ENCODE measurements at places on chromosomes 7 and 10. TPM values are rescaled to one million over a fixed set of nuclear protein-coding genes. Genes with fewer than 3 reads are reported as not detected.

DNA sequence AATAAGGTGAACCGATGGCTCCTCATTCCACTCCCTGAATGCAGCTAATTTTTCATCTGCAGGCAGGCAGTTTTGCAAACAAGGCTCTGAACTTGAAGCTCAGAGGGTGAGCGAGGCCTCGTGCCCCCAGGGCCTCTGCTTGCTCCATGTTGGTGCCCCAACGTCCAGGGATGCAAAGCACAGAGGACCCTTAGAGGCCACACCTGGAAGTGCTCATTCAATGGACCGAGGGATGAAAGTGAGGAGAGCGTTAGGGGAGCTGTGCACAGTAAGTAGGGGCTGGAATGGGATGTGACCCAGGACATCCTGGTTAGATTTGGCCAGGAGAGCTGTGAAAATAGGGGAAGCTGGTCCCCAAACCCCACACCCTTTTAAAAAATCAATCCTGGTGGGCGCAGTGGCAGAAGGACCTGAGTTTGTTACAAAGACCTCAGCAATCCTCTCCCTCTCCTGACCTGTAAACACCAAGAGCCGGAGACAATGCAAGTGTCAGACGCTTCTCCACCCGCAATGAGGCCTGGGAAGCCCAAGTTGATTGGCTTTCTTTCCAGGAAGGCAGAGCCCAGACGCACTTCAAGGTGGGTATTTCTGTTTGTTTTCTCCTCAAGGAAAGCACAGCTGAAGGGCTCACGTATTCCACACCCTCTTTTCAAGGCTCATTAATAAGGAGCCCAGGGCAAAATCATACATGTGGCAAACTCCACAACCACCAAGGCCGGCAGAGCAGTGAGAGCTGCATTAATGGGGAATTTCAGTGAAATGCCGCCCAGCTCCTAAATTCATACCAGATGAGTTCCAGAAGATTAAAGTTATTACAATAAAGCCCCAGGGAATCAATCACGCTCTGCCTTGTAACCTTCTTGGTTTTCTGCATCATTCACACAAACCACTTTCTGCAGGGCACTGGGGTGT, 14.1 kb upstream of the CXCL12 start:
- DNase-seq: no peak
- no peaks in the 10 kb centered on the region for H3K4me1 ChIP-seq
- H3K4me3 ChIP-seq: no peak overlapping the region
- H3K36me3 ChIP-seq: no peaks in the 10 kb centered on the region

GRCh38 chr10:15121707-15122106, 24.6 kb downstream of the RPP38 start:
- peaks cover 28% of the 10 kb centered on the region for H3K4me1 ChIP-seq
- no peak for DNase-seq
- peaks cover 94% of the 10 kb centered on the region for H3K36me3 ChIP-seq
- no peak overlapping the region for H3K27ac ChIP-seq
- H3K27me3 ChIP-seq: no peaks in the 10 kb centered on the region

The LDB3 gene
- total RNA-seq: 1.1 TPM

DNA sequence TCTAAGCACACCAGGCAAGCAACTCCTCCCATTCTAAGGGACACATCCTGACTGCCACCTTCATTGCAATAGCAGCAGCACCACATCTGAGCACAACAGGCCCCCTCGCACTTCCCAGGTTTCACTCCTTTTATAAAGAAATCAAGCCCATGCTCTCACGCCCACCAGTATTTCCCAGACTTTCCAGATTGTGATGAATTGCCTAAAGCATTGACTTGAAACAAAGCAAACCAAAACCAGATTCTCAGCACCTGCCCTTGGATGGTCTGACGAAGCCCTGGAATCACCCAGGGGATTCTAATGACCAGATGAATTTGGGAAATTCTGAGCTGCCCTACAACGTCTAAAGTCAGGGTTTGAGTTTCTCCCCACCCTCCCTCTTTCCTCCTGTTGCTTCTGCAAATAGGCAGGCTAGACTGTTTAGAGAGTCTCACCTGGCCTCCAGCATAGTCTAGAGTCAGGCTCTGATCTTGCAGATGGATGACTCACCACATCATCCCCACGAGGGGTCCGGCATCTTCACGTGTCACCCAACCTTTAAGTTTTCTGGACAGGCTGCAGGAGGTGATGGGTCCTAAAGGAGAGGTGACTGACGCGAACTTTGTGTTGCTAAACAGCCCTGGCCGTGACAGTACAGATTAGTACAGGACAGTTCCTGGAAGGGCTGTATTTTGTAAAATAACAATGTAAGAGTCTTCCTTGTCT, 198.0 kb downstream of the SKIDA1 start:
- no peak overlapping the region for H3K4me3 ChIP-seq
- no peaks in the 10 kb centered on the region for H3K27me3 ChIP-seq
- H3K27ac ChIP-seq: no peak overlapping the region
- DNase-seq: no peak
- H3K36me3 ChIP-seq: no peaks in the 10 kb centered on the region

The NRAP gene
- total RNA-seq: not detected

The PALD1 gene
- total RNA-seq: not detected

The CADPS2 gene
- 16.1 TPM for total RNA-seq

DNA sequence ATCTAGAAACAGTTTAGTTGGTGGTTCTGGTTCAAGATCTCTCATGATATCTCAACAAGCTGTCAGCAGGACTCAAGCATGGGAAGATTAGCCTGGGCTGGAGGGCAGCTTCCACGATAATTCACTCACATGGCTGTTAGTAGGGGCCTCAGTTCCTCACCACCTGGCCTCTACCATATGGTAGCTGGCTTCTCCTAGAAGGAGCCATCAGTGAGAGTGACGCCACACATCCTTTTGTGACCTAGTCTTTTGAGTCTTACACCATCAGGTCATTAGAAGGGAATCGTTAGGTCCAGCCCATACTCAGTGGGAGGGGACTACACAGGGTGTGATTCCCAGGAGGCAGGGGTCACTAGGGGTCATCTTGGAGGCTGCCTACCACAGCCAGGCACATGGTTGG, 239.3 kb upstream of the PLPP4 start:
- H3K4me1 ChIP-seq: no peaks in the 10 kb centered on the region
- no peak for DNase-seq
- no peaks in the 10 kb centered on the region for H3K27me3 ChIP-seq

DNA sequence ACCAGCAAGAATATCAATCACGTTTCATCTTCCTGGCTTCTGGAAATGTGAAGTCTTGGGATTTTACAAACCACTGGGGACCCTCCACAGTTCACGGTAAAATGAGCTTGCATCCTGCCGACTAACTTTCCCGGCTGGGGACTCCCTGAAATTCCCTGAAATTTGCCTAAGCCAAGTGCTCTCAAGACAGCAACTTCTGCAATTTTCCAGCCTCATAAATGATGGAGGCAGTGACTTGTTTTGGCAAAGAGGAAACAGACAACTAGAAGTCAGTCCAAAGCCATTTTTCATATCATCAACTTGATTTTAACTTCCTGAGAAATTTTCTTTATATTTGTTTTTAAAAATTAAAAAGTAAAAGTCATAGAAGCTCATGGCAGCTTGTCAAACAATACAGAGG, 212.3 kb downstream of the FANK1 start:
- H3K4me1 ChIP-seq: peaks cover 22% of the 10 kb centered on the region
- no peak overlapping the region for H3K4me3 ChIP-seq
- DNase-seq: no peak
- H3K36me3 ChIP-seq: no peaks in the 10 kb centered on the region

GRCh38 chr7:112136271-112137008, 69.8 kb downstream of the DOCK4 start:
- H3K27me3 ChIP-seq: no peaks in the 10 kb centered on the region
- no peak overlapping the region for H3K27ac ChIP-seq
- H3K4me1 ChIP-seq: no peaks in the 10 kb centered on the region
- DNase-seq: no peak
- no peaks in the 10 kb centered on the region for H3K36me3 ChIP-seq

- H3K27me3 ChIP-seq: peaks cover 3% of the 10 kb centered on the region
- DNase-seq: no peak
These were observed 2.9 kb downstream of the GLCCI1 start for GRCh38 chr7:7971308-7972040.

- H3K4me3 ChIP-seq: peak overlapping the region; percentile 25
- H3K4me1 ChIP-seq: peaks cover 22% of the 10 kb centered on the region
- no peaks in the 10 kb centered on the region for H3K27me3 ChIP-seq
- peak; percentile 37 for DNase-seq
- no peaks in the 10 kb centered on the region for H3K36me3 ChIP-seq
- no peak overlapping the region for H3K27ac ChIP-seq
These were observed 6.0 kb downstream of the PARD3 start for GRCh38 chr10:34808801-34809745.

The CREB5 gene
- total RNA-seq: 1.00 TPM

DNA sequence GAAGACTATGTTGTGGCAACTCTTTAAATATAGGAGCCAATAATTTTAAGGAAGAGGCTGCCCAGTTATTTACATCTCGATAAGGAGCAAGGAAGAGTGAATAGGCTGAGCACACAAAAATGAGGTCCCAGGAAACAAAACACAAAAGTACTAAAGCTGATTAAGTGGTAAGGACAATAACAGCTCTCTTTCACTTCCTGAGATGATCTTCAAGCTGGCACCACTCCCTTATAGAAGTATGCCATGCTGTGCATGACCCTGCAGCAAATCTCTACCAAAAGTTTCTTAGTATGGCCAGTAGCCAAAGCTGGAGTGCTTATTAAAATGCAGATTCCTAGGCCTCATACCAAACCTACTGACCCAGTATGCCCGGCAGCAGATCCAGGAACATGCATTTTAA, 39.7 kb downstream of the CADPS2 start:
- H3K4me1 ChIP-seq: no peaks in the 10 kb centered on the region
- no peak overlapping the region for H3K4me3 ChIP-seq
- no peak for DNase-seq
- no peaks in the 10 kb centered on the region for H3K36me3 ChIP-seq

- 0 out of 2 replicates have a peak, but pooled peaks cover 4% of the 10 kb centered on the region for H3K4me1 ChIP-seq
- no peak overlapping the region for H3K4me3 ChIP-seq
- no peak overlapping the region for H3K27ac ChIP-seq
- H3K36me3 ChIP-seq: no peaks in the 10 kb centered on the region
- no peak for DNase-seq
These were observed 121.0 kb upstream of the LANCL2 start for GRCh38 chr7:55244006-55244745.

DNA sequence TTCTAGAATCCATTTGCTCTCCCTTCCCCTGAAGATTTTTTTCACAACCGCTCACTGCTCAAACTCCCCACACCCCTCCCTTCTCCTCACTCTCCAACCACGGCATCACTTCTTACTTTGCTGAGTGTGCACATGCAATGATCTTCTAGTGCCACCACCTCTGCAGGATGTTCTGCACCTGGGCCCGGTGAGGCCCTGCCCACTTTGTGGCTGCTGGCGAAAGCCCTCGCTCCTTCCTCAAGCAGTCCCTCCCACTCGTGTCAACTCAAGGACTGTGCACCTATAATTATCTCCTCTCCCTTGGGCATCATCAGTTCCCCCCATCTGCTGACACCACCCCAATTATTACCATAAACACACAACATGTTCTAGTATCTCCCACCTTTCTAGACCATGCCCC, 91.0 kb upstream of the LANCL2 start:
- H3K36me3 ChIP-seq: no peaks in the 10 kb centered on the region
- no peak overlapping the region for H3K27ac ChIP-seq
- H3K4me1 ChIP-seq: no peaks in the 10 kb centered on the region
- DNase-seq: no peak
- H3K27me3 ChIP-seq: no peaks in the 10 kb centered on the region

DNA sequence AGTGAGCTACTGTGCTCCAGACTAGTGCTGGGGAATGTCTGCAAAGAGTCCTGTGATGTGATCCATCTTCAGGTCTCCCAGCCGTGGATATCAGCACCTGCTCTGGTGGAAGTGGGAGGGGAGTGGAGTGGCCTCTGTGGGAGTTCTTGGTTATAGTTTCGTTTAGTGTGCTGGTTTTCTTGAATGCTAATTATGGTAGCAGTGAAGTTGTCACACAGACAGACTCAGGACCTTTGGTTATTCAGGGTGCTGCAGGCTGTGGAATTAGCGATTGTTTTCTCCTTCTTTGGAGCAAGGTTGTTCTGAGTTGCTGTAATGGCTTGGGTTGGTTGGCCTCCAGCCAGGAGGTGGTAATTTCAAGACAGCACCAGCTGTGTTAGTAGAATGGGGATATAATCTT, 132.7 kb upstream of the HGF start:
- no peaks in the 10 kb centered on the region for H3K27me3 ChIP-seq
- no peak for DNase-seq
- no peaks in the 10 kb centered on the region for H3K36me3 ChIP-seq
- H3K4me1 ChIP-seq: no peaks in the 10 kb centered on the region

The SPAM1 gene
- total RNA-seq: not detected

DNA sequence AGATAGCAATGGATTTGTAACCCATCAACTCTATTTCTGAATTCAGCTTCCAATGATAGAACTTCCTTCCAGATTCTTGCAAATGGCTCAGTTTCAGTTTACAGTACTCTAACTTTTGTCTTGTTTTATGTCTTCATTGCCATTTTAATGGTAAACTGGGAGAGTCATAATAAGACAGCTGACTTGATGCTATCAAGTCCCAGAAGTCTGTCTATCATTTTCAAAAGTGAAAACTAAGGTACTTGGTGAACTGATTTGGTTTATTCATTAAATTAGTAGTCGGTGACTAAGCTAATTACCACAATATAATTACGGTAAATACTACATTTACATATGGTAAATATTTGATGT, 25.0 kb downstream of the RTKN2 start:
- H3K27me3 ChIP-seq: no peaks in the 10 kb centered on the region
- peaks cover 28% of the 10 kb centered on the region for H3K4me1 ChIP-seq
- H3K36me3 ChIP-seq: no peaks in the 10 kb centered on the region
- peak overlapping the region; percentile 20 for H3K4me3 ChIP-seq
- peak overlapping the region; percentile 45 for H3K27ac ChIP-seq
- no peak for DNase-seq

The MUC12 gene
- total RNA-seq: not detected

DNA sequence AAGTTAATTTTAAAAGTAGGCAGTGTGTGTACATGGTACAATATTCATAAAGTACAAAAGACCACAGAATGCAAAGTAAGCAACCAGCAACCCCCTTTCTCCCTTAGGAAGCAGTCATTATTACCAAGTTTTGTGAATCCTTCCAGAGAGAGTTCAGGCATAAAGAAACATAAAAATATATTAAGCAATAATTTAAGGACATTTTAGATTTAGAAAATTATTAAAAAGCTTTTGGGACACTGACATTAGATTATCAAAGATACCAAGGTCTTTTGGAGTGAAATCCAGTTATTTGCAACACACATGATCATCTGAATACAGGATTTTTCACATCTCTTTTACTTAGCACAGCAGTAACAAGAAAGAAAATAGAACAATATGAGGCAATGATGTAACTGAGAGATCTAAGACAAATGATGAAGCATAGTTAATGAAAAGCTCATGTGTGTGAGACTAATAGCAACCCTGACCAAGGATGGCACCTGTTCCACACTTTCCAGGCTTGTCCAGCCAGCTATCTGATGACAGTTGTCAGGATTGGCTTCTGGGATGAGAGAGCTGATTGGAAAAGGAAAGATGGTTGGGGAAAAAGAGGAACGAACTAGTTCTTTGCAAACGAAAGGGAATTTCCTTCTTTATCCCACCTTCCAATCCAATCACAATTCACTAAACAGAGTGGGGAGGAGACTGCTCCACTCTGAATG, 115.5 kb upstream of the LAMB4 start:
- H3K4me3 ChIP-seq: no peak overlapping the region
- peak overlapping the region; percentile 75 for H3K27ac ChIP-seq
- no peaks in the 10 kb centered on the region for H3K36me3 ChIP-seq
- H3K27me3 ChIP-seq: no peaks in the 10 kb centered on the region
- no peak for DNase-seq

Measured in SJSA1 (cell line).